Foreskin keratinocyte (primary cell): ENCODE measurements at places on chromosomes 13 and 19. TPM values are rescaled to one million over a fixed set of nuclear protein-coding genes. Genes with fewer than 3 reads are reported as not detected.

The SNRPD2 gene
- 580 and 668 TPM in 2 replicates for total RNA-seq

The SIGLEC9 gene
- not detected in 2 replicates for total RNA-seq

The KLF12 gene
- total RNA-seq = 5.0 and 6.6 TPM in 2 replicates

The SRRM5 gene
- total RNA-seq = 0.04 and 0.14 TPM in 2 replicates

The RAB3A gene
- total RNA-seq = 0.68 and 0.85 TPM in 2 replicates

The HAUS5 gene
- total RNA-seq = 14.5 and 18.8 TPM in 2 replicates

The PRKCG gene
- 0.07 TPM in 1 of 2 replicates, not detected in the other for total RNA-seq

The CCDC169 gene
- total RNA-seq = 0.17 and 0.25 TPM in 2 replicates

The LHFPL6 gene
- total RNA-seq = 20.9 and 21.8 TPM in 2 replicates

The TEX101 gene
- total RNA-seq = not detected in 2 replicates

The C1QTNF9B gene
- total RNA-seq = not detected in 2 replicates

The ZNF253 gene
- total RNA-seq = 3.3 and 4.7 TPM in 2 replicates

The NXNL1 gene
- not detected in 2 replicates for total RNA-seq

The FAM174C gene
- 48.1 and 50.9 TPM in 2 replicates for total RNA-seq

The OR7D2 gene
- total RNA-seq = not detected in 2 replicates

The PEAK3 gene
- total RNA-seq = not detected in 2 replicates

The CPAMD8 gene
- total RNA-seq = 0.17 and 0.25 TPM in 2 replicates
